A549 treated with Hydrocortisone at 1 μM for 4 hours (cell line): ENCODE measurements at places on chromosomes 2 and 18. TPM values are rescaled to one million over a fixed set of nuclear protein-coding genes. Genes with fewer than 3 reads are reported as not detected.

The CHRND gene
- total RNA-seq, result not detected in 5 replicates

The EVX2 gene
- total RNA-seq, result not detected in 5 replicates

The CENPO gene
- 43.6 to 51.7 TPM (median 46.7 TPM) in 5 replicates for total RNA-seq

The SERPINE2 gene
- 145 to 172 TPM (median 158 TPM) in 5 replicates for total RNA-seq

The MSH6 gene
- total RNA-seq, result 75.7 to 110 TPM (median 88.0 TPM) in 5 replicates

The COL4A4 gene
- 1.1 to 2.4 TPM (median 1.9 TPM) in 5 replicates for total RNA-seq

The RAB6C gene
- total RNA-seq, result not detected in 5 replicates

The SP140 gene
- total RNA-seq, result 0.16 to 0.29 TPM in 2 of 5 replicates, not detected in the others
